ENCODE measurements at places on chromosomes 2 and 18.
A peak's percentile ranks its signal among the peaks of the same experiment; 100 is the strongest.

DNA sequence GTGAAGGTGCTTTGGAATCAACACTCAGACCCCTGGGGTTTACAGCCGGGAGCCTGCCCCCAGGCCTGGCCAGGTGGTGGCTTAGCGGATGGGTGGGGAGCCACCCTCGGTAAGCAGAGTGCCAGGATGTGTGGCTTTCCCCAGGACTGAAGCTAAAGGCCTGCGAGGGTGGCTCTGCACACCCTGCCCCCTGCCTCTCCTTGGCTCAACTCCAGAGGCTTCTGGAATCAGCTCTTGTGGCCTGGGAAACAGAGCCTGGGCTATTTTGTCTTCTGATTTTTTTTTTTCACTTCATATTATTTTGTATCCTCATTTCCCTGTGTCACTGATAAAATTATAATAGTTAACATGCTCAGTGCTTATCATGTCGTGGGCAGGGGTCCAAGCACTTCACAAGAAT is 79.8 kb downstream of the RHOB start:
- no peak for DNase-seq

DNA sequence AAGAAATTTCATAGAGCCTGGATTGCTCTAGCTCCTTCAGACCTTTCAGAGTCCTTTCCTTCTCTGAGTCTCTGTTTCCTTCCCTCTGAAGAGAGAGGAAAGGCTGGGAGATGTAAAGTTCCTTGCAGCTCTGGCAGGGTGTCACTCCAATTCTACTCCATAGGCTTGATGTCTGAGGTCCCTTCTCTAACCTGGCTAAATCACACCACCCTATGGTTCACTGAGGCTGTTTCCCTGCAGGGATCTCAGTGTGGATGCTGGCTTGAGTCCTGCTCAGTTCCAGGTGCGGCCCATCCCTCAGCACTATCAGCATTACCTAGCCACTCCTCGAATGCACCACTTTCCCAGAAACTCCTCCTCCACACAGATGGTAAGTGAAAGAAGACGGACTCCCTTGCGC is 209.7 kb downstream of the LOXHD1 start:
- DNase-seq, result no peak

DNA sequence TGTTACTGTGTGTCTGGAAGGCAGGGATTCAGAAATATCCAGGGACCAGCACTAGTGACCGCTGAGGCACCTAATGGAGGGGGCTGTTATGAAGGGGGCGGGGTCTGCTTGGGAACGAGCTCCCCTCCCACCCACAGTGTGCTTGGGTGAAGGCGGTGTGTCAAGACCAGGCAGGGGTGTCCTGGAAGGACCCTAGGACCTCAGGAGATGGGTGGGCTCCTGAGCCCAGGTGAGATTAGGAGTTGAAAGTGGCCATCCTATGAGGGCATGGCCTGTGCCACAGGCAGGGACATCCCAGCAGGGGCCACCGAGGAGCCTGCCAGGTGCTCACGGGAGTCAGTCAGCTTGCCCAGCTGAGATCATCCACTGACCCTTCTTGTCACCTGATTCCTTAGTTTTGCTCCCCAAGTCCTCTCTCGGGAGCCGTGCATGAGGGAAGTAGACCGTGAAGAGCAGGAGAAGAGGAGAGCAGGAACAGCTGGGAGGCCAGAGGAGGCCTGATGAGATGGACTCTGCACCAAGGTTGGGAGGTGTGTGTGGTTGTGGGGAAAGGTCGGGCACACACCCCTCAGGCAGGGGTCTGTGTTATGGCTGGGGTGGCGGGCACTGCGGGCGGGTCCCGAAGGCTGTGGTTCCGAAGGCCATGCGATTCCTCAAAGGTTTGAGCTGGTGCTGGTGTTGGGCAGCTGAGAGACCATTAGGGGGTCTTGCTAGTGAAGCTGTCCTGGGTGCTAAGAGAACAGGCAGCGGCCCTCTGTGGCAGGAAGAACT is 180.9 kb upstream of the HS6ST1 start:
- DNase-seq, result no peak

GRCh38 chr2:38750011-38750890 is 910 bp downstream of the SRSF7 start:
- DNase-seq, result peak; percentile 35

DNA sequence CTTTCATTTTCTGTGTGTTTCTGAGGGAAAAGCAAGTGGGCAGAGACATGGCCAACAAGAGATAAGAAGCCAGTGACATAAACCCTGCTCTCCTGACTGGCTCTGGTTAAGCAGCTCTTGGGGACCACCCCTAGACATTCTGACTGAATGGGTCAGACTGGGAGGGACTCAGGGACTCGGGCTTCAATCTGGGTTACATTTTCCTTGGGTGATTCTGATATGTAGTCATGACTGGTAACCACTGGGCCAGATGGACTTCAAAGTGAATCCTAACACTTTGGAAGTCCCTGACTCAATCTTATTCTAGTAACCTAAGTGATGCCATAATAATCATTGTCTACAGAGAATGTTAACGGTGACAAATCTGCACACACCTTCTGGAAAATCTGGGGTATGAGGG is 397.8 kb downstream of the NBAS start:
- DNase-seq, result no peak

DNA sequence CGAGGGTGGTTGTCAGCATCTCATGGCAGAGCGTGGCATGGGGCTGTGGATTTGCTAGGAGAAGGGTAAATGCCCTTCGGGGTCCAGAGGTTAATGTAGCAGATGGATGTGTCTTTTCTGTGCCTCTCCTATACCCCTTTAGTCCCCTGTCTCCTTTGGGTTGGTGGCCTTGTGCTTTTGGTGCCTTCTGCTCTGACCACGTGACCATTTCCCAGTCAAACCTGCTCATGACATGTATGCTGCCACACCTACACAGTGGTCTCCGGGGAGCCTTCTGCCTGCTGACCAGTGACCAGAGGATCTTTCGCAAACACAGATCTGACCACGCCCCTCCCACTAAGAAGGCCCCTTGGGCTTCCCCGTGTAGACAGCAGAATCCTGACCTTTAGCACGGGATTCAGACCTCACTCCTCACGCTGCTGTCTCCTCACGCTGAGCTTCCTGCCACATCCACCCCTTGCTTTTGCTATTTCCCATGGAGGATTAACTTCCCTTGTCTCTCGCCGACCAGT is 116.2 kb downstream of the ACOXL start:
- no peak for DNase-seq

DNA sequence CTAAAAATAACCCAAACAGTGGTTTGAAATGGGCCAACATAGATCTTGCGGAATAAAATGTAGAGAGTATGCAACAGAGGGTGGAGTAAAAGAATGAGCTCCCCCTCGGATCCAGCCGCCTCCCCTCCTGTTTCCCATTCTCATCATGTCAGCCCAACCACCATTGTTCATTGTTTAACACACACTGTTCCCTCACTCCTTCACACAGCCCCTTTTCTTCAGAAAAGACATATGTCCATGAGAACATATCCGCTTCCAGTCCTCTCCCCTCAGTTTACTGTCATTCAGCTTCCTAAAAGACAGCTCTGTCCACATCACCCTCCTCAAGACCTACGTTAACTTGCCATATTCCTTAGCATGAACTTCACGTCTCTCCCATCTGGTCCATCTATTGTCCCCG is 62.9 kb upstream of the SERTAD2 start:
- DNase-seq, result no peak

DNA sequence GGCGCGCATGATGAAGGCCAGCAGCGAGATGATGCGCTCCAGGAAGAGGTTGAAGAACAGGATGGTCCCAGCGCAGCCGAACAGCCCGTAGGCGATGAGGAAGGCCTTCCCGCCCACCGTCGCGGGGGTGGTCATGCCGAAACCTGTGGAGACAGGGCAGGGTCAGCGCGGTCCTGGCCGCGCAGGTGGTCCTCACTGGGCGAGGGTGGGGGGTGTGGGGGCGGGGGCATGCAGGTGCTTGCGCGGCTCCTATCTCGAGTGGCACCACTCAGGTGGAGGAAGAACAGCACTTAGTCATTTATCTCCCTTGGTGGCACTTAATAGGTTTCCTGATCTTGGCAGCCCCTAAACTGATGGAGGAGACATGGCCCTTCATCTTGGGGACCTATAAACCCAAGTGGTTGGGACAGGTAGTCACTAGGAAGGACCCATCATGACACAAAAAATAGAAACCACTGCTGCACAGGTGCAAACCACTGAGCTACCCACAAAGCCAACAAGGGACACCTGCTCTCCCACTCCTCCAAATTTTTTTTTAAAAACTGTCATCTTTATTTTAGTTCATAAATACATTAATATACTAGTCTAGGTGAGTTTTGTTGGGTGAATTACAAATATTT is 118.8 kb downstream of the MSH2 start:
- DNase-seq, result no peak

DNA sequence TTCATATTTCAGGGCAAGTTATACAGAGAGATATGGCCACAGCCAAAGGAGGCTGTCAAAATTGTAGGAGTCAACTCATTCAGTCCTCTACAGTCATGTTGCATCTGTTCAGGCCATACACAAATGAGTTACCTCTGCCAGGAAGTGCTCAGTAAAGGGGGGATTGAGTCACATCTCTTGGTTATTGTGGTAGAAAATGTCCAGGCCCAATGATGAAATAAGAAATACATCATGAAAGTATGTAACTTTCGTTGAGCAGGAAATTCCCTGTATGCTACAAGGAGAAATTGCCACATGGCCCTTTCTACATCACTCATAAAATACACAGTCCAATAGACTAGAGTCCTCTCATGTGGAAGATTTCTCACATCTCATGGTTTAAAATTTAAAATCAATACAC is 103.9 kb upstream of the COL3A1 start:
- no peak for DNase-seq

DNA sequence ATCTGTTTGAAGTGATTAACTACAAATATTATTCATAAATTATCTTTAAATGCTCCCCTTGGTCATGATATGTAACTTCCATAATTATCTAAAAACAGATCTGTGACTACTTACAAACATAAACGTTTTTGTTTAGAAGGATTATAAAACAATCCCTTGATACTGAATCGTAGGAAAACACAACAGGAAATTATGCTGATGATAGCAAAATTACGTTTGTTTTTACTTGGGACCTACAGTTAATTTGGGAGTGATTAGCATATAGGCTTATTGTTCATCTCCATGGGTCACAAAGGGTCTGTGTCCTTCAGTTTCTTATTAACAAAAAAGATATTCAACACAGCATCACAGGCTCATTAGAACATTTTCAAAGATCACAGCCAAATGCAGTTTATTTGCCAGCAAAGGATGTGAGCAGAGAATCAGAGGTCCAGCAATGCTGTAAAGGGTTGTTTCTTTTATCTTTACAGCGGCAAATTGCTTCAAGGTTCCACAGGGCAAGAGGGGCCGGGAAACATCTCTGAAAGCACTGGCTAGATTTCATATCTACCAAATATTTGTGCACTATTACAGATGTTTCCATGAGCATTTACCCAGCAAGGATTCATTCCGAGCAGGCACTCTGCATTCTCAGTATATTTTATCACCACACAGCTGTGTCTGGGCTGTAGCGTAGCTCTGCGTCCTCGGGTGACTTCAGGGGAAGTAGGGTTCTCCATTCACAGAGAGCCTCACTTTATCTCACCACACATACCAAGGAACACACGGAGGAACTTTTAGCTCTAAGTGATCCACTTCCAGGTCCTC is 4.1 kb downstream of the CCDC195 start:
- no peak for DNase-seq

DNA sequence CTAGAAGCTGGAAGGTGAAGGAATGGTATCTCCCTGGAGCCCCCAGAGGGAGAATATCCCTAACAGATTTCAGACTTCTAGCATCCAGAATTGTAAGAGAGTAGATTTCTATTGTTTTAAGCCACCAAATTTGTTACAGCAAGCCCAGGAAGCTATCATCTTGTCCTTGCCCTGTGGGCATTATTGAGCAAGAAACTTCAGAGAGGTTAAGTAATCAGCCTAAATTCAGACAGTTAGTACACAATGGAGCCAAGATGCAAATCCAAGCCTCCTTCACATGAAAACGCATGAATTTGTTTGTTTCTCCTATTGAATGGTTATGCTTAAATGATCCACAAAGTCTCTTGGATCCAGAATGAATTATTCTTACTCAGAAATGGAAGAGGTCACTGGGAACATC is 55.2 kb upstream of the TRIB2 start:
- no peak for DNase-seq

DNA sequence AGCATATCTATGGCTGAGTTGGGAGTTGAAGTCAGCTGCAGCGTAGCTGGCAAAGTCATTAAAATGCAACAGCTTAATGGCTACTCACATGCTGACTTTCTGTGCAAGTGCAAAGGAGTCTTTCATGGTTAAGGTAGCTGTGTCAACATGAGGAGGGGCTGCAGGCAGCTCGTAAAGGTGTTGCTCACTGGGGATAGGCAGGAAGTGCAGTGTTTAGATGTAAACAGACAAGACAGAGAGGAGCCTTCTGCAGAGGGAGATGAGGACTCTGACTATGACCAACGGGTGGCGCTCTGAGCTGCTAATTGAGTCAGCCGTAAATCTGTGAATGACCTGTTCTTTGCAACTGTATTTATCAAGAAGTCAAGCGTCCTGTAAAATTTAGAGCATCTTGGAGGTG is 22.3 kb upstream of the CAVIN2 start:
- no peak for DNase-seq

- no peak for DNase-seq
Measured at GRCh38 chr2:201618744-201619662, 24.3 kb downstream of the TMEM237 start.

GRCh38 chr2:46246790-46247189 is 50.4 kb upstream of the EPAS1 start:
- no peak for DNase-seq

- DNase-seq, result no peak
Measured at GRCh38 chr2:142136571-142136970, 5.8 kb upstream of the LRP1B start.

DNA sequence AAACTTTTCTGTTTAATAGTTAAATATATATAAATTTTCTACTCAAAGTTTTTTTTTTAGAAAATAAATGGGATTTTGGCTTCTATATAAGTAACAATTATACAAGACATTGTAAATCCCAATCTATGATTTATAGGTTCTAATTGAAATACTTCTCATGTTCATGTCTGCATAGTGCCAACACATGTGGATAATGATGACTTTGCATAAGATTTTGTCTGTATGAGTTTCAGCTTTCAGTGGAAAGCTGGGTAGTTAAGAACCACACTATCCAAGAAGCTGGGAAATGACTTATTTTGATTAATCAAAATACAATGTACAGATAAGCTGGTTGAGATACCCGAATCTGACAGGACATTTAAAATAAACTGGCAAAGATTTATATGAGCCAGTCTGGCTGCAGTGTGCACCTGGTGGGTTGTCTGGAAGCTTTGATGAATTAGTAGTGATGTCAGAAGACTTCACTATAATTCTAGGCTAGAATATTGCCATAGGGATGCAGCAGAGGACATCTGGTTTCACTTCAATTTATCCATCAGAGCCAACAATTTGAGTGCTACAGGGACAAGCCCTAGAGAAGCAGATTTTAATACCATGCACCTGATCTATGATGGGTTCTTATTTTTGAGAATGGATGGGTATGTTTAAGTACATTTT is 45.4 kb downstream of the EML6 start:
- no peak for DNase-seq

GRCh38 chr2:54638103-54638502 is 85.4 kb upstream of the EML6 start:
- DNase-seq, result no peak

- DNase-seq, result no peak
Measured at GRCh38 chr2:204026294-204026693, 89.7 kb downstream of the ICOS start.

Measured in activated CD4-positive, alpha-beta T cell treated with anti-CD3 and anti-CD28 coated beads for 24 hours (primary cell).